T-helper 1 cell (primary cell): ENCODE measurements at places on chromosomes 2 and 18.

- DNase-seq, result no peak
Observed at GRCh38 chr2:216030216-216030615, 16.9 kb upstream of the MREG start.

DNA sequence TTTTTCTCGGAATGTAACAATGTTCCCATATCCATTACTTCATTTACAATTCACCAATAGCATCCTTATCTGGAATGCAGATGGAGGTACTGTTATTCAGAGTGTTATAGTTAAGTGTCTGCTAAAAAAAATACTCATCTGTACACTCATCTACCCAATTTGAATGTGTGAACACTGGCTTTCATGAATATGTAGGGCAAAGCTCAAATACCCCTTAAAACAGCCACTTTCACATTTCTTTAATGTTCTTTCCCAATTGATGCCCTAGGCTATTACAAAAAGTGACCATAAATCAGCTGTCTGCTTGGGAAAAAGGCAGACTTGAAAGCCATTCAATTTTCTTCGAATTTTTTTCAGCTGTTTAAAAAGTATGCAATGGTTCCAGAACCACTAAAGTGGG lies 796.3 kb upstream of the FSHR start:
- DNase-seq, result no peak

DNA sequence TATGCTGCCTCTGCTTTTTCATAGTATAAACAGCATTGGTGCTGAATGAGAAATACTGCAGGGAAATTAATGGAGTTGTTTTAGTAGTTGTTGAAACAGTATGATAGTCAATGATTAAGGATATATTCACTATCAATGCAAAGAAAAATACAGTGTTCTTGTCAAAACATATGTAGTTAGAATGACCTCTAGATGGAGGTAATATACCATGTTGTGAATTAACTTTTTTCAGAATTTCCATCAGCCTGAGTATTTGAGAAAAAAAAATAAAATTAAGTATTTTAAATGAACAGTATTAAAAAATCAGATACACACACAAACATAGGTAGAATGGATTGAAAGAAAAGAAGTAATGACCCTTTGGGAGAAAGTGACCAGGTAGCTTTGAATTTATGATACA lies 59.5 kb downstream of the RMDN2 start:
- no peak for DNase-seq

DNA sequence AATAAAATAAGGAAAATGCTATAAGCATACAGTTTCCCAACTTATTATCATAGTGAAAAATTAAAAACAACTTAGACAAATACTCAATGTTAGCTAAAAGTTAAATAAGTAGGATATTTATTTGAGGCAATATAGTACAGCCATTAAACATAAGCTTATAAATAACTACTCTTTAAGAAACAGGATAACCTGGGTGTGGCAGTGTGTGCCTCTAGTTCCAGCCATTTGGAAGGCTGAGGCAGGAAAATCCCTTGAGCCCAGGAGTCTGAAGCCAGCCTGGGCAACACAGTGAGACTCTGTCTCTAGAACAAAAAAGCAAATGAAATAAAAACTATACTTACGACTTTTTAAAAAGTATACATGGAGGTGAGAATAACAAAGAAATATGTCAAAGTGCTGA lies 39.7 kb downstream of the VIL1 start:
- no peak for DNase-seq

- DNase-seq, result no peak
Observed at GRCh38 chr2:20737505-20737904, 70.6 kb downstream of the GDF7 start.

GRCh38 chr2:171430516-171431410 lies 3.0 kb downstream of the METTL8 start:
- no peak for DNase-seq

GRCh38 chr2:238061315-238062202 lies 758 bp downstream of the SCLY start:
- no peak for DNase-seq

- no peak for DNase-seq
Observed at GRCh38 chr2:71736091-71736861, 282.9 kb downstream of the DYSF start.

DNA sequence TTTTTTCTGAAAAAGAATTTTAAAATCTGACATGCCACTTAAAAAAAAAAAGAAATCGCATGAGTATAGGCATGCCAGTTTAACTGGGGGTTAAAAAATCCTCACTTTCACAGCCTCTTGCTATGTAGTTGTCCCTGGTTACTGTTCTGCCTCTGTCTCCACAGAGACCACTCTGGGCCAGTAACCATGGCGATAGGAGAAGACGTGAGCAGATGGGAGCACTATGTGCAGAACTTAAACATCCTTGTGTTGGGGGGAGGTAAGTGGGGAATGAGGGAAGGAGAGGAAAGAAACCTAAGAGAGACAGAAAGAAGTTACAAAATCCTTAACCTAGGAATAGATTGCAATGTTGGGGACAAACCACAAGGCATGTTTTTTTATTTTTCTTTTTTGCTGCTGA lies 75.9 kb upstream of the CYRIA start:
- no peak for DNase-seq

DNA sequence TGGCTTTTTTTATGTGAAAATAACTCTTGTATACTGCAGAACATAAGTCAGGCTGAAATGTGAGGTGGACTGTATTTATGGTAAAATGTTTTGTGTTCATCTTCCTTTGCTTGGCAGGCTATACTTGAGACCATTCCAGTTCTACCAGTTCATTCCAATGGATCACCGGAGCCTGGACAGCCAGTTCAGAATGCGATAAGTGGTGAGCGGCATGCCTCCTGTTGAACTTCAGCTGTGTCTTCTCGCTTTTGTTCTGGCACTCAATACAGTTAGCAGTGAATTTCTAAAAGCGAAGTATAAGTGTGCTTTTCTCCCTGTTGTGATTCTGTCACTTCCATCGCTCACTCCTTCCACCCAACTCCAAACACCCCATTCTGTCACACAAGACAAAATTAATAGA lies 138.5 kb downstream of the ARHGAP28 start:
- no peak for DNase-seq

GRCh38 chr2:28128281-28128950 lies 237.9 kb downstream of the BABAM2 start:
- no peak for DNase-seq

DNA sequence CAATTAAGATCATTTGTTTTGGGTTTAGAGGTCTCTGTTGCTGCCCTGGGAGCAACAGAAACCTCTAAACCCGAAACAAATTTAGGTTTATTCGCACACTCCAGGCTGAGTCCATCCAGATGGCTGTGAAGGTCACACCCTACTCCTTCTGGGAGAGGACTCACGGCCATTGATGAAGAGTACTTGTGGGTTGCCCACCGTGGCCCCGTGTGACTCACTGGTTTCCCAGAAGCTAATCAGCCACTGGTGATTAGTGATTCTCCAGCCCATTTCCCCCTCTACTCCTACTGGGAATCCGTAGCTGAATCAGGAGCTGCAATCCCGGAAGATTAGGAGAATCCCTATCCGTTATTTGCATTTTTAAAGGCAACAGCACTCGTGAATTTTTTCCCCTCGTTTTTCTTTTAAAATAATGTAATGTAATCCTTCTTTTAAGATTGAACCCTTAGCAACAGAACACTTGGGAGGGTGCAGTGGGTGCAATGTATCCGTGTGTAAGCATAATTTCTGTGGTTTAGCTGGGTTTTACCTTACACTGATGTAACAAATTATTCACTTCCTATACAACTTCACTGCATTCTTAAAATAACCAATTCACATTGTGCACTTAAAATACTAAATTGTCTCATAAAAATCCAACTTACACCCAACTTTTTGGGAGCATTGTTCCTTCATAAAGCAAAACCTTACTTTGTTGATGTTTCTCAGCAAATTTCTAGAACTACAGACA lies 27.5 kb upstream of the EPAS1 start:
- DNase-seq, result no peak

- no peak for DNase-seq
Observed at GRCh38 chr18:9735238-9735637, 27.1 kb downstream of the RAB31 start.

DNA sequence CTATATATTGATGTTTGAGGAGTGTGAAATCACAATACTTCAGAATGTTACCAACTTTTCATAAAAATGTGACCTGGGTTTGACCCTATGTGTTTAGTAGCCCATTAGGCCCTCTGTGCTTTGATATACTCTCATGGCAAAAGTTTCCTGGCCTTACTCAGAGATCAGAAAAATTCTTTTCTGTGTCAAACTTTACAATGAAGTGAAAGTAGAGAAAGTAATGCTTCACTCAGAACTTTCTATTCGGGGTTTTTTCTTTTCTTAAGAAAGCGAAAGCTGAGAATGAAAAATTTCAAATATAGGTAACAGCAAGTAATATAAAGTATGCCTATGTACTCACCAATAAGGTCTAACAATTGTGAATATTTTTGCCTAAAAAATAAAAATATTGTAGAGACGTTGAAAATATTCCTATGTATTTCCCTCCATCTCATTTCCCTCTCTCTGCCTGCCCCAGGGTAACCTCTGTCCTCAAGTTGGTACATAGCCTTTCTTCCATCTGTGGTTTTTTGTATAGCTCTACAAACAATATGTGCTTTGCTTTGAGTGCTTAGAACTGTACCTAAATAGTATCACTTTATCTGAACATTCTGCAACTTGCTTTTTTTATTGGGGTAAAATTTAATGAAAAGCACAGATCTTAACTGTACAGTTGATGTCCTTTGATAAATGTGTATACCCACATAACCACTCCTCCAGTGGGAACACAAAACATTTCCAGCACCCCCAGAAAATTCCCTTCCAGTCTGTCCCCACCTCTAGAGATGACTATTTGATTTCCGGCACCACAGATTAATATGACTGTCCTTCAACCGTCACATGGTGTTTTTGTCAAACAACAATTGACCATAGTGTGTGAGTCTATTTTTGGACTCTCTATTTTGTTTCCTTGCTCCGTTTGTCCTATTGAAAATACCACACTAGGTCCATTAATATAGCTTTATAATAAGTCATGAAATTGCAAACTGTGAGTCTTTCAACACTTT lies 10.3 kb upstream of the ACKR3 start:
- no peak for DNase-seq

GRCh38 chr2:100753881-100754280 lies 66.1 kb upstream of the NPAS2 start:
- no peak for DNase-seq

DNA sequence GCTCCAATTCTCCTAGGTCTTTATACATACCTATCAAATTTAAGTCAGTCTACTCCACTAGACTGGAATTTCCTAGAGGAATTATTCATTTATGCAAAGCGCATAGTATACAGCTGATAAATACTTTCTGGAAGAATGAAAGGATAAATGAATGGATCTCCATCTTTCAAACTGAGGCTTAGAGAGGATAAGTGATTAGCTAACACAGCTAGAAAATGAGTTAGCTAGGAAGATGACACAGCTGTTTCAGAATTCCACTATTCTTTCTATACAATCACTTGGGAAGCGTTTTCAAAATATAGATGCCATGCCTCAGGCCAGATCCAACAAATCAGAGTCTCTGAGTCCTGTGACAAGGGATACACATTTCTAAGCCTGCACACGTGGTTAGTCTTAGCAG lies 1146.6 kb upstream of the ZEB2 start:
- no peak for DNase-seq

DNA sequence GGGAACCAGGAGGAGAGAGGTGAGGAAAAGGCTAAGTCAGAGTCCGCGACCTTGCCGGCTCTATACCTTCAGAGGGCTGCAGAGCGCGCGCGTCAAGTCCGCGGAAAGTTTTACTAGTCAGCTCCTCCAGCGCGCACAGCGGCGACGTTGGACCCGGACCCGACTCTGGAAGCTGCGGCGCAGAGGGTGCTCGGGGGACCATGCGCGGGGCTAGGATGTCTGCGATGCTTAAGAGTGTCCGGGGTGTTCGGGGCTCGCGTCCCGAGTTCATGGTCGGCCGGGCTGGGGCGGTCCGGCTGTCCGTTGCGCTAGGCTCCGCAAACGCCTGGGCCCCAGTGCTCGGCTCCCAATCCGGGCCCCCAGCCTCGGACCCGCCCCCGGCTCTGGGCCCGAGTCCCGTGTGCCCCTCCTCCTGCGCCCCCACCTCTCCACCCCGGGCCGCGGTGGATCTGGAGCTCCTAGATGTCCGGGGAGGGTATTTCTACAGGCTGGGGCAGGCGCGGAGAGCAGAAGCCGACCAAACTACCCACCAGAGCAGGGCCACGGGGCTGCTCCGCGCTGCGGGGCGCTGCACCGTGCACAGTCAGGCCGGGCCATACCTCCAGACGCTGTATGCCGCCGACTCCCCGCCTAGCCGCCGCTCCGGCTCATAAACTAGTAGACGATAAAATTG lies at the start of gene LBX2:
Gene LBX2 (minus strand): TSS at position 337 of the 673 bp plus-strand sequence. CDS start 66 bp downstream, at position 271.
- peak; percentile 29 for DNase-seq

DNA sequence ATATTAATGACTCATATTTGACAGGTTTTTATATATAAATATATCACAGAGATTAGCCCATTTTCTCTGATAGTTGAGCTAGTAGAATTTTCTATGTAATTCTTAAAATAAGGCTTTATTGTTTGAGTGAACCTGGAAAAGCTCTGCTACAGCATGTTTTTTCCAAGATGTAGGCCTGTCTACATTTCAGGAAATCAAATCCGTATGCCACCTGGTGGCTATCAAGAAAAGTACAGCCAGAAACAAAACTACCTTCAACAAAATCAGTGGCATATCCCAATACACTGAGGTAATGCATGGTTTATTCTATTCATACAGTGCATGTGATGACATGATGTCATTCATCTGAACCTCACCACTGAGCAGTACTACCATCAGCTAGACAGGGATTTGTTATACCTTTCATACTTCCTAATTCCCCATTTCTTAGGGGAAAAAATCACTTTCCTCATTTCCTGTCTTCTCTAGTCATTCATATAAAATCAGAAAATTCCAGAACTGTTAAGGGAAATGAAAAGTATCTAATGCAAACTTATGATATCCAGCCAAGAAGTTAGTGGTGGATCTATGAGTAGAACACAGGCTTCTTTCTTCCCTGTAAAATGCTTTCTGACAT lies 310.4 kb upstream of the SYT4 start:
- no peak for DNase-seq

DNA sequence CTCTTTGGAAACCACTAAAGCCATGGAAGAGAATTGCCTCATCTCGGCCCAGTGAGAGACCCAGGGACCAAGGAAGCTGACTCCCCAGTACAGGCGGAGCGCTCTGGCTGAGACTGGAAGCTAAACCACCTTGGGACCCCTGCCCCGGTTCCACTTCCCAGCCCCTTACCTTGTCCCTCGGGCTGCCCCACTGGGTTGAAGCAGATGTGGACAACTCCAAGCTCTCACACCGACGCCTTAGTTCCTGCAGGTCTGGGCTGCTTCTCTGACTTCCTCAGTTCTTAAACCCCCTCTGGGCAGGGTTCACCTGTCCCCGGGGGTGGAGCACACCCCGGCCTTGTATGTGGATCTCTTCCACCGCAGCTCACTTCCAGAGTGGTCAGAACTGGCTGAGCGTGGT lies 266.2 kb downstream of the PHLPP1 start:
- DNase-seq, result no peak

DNA sequence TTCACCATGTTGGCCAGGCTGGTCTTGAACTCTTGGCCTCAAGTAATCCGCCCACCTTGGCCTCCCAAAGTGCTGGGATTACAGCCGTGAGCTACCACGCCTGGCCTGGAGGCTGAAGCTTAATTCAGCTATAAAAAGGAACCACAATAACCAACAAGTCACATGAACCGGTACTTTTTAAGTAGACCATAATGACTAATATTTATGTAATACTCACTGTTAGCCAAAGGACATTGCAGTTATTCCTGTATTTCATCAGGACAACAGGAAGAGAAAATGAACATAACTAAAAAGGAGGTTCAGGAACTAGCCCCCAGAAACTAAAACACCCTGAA lies 49.0 kb upstream of the TMEM87B start:
- no peak for DNase-seq
